Esophagus squamous epithelium (tissue), 5 donors: ENCODE measurements at places on chromosomes 4 and X.

DNA sequence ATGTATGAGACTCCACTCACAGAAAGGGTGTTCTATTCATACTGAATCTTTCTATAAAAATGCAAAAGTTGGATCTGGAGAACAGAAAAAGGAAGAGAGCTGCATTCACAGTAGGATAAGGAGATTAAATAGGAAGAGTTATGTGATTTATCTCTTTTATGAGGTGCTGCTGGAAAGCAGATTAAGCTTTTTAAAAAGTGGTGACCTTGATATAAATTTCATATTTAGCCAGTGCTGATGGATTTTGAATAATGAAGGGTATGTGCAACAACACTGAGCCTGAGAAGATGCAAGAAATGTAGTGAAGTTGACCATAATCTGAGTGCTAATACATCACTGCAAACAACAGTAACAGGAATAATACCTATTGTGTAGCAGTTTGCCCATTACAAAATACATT is 795.6 kb downstream of the IL1RAPL1 start:
- no peak for DNase-seq

GRCh38 chr4:6177587-6178197 is 22.7 kb downstream of the JAKMIP1 start:
- DNase-seq = no peak

DNA sequence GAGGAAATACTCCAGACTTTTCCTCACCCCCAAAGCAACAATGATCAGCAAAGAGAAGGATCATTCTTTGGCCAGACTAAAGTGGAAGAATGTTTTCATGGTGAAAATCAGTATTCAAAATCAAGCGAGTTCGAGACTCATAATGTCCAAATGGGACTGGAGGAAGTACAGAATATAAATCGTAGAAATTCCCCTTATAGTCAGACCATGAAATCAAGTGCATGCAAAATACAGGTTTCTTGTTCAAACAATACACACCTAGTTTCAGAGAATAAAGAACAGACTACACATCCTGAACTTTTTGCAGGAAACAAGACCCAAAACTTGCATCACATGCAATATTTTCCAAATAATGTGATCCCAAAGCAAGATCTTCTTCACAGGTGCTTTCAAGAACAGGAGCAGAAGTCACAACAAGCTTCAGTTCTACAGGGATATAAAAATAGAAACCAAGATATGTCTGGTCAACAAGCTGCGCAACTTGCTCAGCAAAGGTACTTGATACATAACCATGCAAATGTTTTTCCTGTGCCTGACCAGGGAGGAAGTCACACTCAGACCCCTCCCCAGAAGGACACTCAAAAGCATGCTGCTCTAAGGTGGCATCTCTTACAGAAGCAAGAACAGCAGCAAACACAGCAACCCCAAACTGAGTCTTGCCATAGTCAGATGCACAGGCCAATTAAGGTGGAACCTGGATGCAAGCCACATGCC is 89.7 kb downstream of the TET2 start:
- no peak for DNase-seq

GRCh38 chr4:55876387-55876786 is 22.9 kb downstream of the EXOC1 start:
- no peak for DNase-seq

DNA sequence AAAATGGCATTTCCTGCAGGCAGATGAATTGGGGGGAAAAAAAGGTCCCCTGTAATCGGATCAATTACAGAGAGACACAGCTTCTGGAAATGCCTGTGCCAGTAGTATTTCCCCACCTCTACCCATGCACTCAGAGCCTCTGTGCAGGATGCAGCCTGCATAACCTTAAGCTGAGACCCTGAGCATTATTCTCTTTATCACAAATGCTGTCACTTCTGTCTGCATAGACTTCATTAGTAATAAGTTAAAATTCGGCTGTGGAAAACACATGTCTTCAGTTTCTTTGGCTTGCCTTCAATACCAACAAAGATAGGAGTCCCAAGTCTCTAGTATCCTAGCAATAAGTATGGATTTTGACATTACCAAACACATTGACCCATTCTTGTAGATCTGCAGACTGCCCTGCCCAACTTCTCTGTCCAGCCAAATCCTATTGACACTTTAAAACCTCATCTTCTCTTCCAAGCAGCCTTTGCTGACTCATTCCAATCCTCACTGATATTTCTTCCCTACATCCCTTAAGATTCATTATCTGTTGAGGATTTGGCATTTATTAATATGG is 70.8 kb downstream of the LUZP4 start:
- DNase-seq = no peak

- no peak for DNase-seq
These were observed 127.5 kb upstream of the GIMD1 start for GRCh38 chr4:106496061-106496460.

GRCh38 chrX:132631579-132632232 is 142.9 kb upstream of the MBNL3 start:
- no peak for DNase-seq

DNA sequence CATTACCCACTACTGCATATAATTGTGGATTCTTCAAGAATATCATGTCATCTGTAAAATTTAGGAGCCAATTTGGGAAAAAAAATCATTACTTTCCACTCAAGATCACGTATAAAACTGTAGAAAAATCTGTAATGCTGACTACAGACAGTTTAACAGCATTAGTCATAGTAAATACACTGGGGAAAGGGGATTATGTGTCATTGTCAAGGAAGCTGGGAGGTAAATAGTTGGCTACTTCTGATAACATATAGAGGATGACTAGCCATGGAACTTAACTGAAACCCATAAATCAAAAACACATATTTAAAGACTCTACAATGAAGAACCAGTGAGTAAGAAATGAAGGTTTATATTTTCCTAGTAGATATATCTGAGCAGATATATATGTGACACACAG is 1666.4 kb upstream of the IGFBP7 start:
- DNase-seq = no peak

DNA sequence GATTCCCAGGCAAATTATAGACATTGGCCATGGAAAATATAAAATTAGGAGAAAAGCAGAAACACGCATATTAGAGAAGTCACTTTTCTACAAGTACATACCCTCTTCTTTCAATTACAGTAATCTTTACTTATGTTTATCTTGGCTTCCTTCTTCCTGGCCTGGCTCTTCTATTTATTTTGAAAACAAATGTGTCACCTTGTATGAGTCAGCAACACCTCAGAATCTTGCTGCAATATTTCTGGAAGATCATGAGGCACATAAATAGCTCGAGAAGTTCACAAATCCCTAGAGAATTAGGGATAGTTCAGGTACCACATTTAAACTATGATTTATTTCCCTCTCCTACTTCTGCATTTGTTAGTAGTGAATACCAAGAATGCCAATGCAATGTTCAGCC is 124.6 kb downstream of the ANOS1 start:
- no peak for DNase-seq

GRCh38 chrX:49858341-49858740 is 20.9 kb upstream of the USP27X start:
- no peak for DNase-seq

- no peak for DNase-seq
These were observed 33.6 kb upstream of the BMPR1B start for GRCh38 chr4:94724016-94724790.

DNA sequence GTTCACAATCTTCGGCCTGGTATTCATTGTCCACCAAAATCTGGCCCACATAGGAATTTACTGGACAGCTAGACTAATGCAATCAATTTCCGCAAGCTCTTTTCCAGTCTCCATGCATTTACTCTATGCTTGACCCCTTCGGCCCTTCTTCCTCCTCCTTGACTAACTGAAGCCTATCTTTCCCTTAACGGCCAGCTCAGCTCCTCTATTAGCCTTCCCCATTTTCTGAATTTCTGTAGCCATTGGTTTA is 1.2 kb upstream of the PHKA2 start:
- no peak for DNase-seq

GRCh38 chr4:38896940-38897339 is 29.3 kb downstream of the FAM114A1 start:
- no peak for DNase-seq

DNA sequence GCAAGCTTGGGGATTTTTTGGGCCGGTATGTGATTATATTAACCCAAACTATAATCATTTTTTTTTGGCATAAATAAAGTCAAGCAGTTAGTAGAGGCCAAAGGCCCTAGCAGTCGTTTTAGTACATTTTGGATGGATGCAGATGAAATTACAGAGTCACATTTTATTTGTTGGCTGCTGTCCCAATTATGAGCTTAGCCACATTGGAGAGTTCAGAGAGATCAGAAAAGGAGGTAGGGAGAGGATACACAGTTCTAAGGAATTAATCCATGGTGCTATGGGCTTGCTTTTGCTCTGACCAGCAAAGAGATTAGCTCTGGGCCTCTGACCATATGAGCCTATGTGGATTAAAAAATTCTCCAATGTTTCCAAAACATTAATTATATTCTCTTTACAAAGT is 395.1 kb downstream of the RAPGEF2 start:
- no peak for DNase-seq

GRCh38 chr4:140102421-140102820 is 51.6 kb downstream of the MAML3 start:
- no peak for DNase-seq

DNA sequence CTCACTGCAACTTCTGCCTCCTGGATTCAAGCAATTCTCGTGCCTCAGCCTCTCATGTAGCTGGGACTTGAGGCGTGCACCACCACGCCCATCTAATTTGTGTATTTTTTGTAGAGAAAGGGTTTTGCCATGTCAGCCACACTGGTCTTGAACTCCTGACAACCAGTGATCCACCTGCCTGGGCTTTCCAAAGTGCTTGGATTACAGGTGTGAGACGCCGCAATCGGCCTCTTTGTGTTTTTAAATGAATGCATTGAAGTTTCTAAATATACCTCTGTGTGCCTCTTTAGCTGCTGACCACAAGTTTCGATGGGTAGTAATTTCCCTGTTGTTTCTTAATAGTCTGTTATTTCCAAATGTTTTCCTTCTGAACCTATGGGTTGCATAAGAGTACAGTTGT is 765.3 kb upstream of the GRIA3 start:
- no peak for DNase-seq

- DNase-seq = no peak
These were observed 195.7 kb upstream of the IL1RAPL1 start for GRCh38 chrX:28391528-28391927.

GRCh38 chr4:153021276-153021675 is 85.2 kb downstream of the FHDC1 start:
- DNase-seq = no peak

DNA sequence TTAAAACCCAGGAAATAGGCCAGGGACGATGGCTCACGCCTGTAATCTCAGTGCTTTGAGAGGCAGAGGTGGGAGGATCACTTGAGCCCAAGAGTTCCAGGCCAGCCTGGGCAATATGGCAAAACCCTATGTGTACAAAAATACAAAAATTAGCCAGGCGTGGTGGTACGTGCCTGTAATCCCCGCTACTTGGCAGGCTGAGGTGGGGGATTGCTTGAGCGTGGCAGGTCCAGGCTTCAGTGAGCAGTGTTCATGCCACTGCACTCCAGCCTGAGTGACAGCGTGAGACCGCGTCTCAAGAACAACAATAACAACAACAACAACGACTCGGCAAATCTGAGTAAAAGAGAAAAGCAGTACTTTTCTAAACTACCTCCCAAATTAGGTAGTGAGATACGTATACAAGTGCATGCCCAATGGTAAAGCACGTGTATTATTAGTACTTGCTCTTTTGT is 13.0 kb upstream of the NDUFC1 start:
- DNase-seq = no peak

DNA sequence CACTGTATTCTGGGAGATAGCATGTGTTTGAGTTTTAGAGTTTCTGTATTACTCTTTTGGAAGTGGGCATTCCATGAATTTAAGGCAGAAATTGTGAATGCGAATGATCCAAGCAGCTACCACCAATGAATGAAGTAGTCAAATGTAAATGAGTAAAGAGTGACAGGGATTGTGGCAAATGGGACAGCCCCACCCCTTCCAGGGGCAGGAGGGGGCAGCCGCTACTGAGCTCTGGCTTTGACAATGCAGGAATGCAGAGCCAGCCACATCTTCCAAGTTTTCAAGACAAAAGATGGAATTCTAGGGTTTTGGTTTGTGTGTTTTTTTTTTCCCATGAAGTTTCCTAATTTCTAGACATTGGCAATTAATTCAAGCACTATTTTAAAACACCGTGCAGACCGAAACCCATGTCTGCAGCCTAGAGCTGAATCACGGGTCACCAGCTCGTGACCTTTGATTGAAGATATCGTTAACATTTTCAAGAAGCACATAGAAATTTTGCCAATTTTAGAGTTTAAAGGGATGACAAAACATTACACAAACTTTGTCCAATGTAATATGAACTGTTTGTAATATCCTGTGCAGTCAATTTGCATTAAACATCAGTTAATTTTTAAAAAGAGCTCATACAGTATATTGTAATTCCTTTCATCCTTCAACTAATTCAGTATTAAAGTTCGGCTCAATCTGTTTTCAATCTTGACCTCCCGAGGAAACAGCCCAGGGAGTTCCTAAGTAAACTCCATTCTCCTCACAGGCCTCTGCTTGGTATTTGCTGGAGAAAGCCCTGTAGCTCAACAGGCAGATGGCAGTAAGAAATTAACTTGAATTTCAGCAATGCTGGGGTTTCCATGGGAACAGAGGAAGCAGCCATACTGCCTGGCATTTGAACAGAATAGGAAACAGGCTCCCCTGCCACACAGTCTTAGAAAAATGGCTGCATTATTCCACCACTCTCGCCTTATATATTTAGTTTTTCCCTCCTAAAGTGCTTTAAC is 83.4 kb downstream of the UCHL1 start:
- no peak for DNase-seq

DNA sequence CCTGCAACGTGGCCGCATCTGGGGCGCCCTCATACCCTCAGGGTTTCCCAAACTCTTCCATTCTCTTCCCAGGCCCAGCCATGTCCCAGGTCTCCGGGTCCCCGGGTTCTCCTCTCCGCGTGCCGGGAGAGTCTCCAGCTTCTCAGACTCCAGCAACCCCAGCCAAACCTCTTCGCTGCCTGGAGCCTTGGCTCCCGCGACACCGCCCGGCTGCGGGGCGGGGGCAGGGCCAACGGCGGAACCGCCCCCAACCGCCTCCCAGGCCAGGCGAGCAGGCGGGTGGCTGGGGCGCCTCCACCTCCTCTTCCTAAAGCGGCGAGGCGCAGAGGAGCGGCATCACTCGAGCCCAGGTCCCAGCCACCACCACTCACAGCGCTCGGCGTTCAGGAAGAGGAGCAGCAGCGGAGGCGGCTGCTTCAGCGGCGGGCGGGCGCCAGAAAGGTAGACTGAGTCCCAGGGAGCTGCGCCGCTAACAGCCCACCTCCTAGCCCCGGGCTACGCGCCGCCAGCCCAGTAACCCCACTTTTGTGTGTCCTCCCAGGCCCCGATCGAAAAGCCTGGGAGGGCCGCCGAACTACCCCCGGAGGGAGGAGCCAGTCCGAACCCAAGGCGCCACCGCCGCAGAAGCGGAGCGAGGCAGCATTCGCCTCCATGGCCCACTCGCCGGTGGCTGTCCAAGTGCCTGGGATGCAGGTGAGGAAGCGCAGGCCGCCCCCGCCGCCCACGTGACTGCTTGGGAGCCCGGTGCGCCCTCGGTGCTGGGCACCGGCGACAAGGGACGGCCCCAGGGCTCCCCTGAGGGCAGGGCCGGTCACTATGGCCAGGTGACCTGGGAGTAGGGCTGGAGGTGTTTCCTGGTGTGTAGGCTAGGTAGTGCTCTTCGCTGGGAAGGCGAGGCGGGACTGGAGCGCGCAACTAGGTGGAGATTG is at the start of gene STK26:
Gene STK26 (plus strand): TSS at position 336 of the 929 bp plus-strand sequence. CDS start 316 bp downstream, at position 652.
- peak; percentile 12 for DNase-seq

GRCh38 chr4:44632089-44632488 is 19.3 kb downstream of the YIPF7 start:
- no peak for DNase-seq

- DNase-seq = no peak
These were observed 211.6 kb upstream of the CXCL13 start for GRCh38 chr4:77393996-77394395.
